NCI-H2227 treated with DMSO at 0.1 percent for 48 hours (cell line): ENCODE measurements at places on chromosomes 2 and 18.

DNA sequence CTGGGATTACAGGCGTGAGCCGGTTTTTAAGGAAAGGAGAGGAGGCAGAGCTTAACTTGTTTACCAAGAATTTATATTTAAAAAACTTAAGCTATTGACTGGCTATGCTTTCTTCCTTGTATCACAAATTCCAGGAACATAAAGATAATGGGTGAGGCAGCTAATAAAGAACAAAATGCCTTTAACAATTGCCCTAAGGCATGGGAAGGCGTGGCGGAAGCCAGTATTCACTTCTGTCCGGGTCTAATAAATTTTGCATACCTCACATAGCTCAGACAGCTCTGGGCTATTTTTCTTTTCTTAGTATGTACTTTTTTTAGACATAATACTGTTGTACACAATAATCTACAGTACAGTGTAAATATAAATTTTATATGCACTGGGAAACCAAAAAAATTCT lies 1.0 kb upstream of the LDAH start:
- no peak for DNase-seq

DNA sequence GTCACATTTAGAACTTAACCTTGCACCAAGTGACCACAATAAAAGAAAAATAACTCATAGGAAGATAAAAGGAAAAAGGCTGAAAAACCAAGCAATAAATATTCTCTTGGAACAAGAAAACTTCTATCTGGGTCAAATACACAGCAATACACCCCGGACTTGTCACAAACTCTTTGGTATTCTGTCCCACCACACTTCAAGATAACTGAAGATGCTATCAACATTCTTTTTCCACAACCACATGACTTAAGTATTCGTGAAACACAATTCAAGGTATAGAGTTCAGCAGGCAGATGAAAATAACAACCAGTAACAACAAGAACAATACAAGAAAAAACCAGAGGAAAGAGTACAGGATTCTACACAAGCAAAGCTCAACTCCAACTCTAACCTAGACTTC lies 18.0 kb downstream of the MBD2 start:
- no peak for DNase-seq

GRCh38 chr2:157413326-157414035 lies 30.4 kb downstream of the CYTIP start:
- no peak for DNase-seq

DNA sequence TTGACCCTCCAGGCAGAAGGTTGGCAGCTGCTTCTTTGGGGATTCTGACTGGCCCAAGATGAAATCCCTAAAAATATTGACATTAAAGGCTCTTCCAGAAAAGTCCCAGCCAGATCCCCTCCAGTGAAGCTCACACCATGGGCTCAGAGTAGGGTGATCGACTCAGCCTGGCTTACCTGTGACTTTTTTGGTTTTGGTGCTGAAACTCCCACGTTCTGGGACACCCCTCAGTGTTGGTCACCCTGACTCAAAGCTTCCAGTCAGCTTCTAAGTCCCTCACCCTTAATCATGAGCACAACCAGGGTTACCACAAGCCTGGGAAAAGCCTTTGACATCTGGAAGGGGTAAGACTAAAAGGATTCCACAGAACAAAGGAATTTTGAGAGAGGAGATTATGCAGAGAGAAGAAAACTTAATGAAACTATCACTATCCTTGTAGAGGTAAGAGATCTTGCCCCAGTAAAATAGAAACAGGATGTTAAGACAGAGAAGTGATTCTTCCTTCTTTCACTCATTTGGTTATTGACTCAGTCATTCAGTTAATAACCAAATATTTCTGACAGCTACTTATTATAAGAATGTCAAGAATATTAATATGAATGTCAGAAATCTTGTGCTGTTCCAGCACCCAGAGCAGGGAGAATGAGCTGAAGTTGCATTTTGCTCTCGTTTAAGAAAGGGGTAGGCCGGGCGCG lies 66.8 kb upstream of the SEC11C start:
- DNase-seq, result no peak

DNA sequence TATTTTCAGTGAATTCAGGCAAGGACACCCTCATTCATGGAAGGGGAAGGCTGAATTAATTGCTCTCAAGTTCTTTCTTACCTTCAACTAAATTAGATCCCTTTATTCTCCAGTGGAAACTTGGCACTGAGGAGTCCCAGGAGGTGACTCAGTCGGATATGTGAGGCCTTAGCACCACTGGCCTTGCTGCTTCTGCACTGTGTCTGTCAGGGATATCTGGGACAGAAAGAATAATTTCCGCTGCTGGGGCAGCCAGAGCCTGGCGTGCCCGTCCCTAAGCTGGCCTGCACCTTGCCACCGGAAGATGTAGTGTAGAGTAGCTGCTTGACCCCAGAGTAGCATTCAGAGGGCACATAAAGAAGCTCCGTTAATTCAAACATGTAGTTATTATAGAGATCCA lies 53.4 kb downstream of the LIMS1 start:
- no peak for DNase-seq

DNA sequence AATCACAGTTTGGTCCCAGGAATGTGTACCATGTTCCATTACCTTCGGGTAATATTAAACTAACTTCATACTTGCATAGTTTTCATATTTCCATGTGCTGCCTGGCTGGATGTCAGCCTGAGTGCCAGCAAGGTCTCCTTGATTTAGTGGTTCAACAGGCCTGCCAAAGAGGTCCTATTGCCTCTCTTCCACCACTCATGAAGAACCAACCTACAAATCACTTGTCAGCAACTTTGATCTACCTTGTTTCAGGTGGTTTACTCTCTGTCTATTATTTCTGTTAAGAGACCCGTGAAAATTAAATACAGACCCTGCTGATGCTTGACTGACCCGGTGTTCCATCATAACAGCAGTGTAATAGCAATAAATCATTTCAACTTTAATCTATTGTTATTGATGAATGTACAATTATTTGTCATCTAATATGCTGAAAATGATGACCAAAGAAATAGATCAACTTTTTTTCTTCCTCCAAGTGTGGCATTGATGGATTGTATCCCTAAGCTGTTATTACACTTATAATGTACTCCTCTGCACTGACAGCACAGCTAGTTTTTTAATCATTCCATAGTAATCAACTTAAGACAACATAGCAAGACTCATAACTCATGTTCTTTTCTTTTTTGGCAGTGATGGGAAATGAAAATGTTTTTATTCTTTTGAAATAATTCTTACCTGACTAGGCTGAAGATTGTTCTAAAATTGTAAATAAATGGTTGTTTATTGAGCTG lies 1220.2 kb upstream of the ACVR2A start:
- no peak for DNase-seq
